ENCODE measurements at places on chromosomes 11 and 22.

DNA sequence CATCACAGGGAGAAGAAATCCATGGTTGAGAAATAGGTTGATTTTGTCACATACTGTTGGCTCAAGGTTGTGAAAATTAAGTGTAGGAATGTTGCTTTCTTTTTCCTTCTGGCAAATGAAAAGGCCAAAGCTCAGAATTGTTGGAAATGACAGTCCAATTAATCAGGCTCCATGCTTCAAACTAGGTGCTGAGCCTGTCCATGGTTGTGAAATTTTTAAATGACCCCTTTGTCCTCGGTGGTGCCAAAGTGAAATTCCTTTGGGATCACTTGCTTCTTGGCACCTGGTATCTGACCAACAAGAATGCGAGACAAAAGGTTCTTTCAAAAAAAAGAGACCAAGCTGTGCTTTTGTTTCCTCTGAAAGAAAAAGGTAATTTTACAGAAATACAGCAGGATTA is 451.9 kb downstream of the ETS1 start:
- DNase-seq, result no peak

DNA sequence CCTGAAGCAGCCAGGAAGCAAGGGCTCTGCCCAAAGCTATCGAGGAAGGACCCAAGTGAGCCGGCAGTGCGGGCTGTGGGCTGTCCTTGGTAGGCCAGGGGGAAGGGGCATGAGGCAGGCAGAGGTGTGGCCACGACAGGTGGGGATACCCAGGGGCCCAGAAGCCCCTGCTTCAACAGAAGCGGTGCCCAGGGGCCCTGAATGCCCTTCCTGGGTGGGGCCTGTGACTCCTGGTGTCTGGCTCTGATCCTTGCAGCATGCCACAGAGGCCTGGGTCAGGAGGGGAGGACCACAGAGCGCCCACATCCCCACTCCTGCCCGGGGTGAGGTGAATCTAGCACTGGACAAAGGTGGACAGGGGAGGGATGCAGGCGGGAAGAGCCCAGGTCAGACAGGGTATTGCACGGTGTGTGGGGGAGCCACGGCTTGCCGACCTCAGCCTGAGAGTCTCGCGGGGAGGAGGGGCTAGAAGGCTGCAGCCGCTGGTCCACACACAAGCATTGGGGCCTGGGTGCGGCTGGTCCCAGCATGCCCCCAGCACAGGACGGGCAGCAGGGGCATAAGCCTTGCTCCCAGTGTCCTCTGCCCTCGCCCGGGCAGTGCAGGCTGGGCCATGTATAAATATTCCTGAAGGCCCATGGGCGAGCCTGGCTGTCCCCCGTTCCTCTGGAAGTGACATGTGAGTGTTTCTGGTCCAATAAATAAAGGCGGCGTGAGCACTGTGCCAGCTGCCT is 19.0 kb downstream of the MAFF start:
- DNase-seq, result no peak

- DNase-seq, result no peak
Observed at GRCh38 chr22:25186140-25186539, 13.5 kb upstream of the CRYBB3 start.

DNA sequence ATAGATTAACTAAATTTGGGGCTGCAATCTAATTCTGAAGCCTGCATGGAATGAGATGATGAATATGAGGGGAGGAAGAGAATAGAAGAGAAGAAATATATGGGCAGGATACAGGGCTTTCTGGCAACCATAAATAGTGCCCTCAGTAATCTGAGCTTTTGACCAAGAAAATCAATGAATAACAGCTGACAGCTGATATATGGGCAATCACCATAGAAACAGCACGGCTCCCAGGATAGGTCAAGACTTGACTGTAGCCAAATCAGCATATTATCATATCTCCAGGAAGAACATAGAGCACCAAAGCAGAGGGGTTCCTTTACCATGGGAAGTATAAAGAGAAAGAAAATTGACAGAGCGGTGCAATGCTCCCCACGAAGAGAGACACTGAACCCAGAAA is 643.8 kb upstream of the TENM4 start:
- no peak for DNase-seq

GRCh38 chr11:13210424-13210823 is 67.2 kb upstream of the BMAL1 start:
- DNase-seq, result peak; percentile 79

- peak; percentile 60 for DNase-seq
Observed at GRCh38 chr11:119056421-119056999, 495 bp downstream of the HYOU1 start.

GRCh38 chr22:21972293-21972779 is 10.3 kb downstream of the TOP3B start:
- peak; percentile 67 for DNase-seq

GRCh38 chr11:128039140-128040021 is 548.0 kb downstream of the ETS1 start:
- DNase-seq, result no peak

DNA sequence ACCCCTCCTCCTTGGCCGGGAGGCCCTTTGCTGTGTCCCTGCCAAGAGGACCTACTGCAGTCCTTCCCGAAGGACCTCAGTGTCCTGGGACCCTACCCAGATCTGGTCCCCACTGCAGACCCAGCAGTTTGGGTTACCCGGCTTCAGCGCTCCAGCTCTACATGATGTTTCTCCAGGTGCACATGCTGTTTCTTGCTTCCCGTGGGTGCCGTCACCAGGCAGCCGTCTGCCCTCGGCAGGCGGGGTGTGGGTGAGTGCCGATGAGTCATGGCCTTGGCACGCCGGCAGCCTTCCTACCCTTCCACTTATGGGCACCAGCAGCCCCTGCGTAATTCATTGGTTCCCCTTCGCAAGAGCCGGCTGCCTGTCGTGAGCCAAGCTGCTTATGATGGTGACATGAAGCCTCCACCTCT is 101.8 kb downstream of the BCR start:
- DNase-seq, result no peak

Data from H9 (cell line).